ENCODE measurements at places on chromosomes 1 and 21.

- no peak for DNase-seq
Measured at GRCh38 chr1:193850745-193851144, 664.3 kb upstream of the B3GALT2 start.

DNA sequence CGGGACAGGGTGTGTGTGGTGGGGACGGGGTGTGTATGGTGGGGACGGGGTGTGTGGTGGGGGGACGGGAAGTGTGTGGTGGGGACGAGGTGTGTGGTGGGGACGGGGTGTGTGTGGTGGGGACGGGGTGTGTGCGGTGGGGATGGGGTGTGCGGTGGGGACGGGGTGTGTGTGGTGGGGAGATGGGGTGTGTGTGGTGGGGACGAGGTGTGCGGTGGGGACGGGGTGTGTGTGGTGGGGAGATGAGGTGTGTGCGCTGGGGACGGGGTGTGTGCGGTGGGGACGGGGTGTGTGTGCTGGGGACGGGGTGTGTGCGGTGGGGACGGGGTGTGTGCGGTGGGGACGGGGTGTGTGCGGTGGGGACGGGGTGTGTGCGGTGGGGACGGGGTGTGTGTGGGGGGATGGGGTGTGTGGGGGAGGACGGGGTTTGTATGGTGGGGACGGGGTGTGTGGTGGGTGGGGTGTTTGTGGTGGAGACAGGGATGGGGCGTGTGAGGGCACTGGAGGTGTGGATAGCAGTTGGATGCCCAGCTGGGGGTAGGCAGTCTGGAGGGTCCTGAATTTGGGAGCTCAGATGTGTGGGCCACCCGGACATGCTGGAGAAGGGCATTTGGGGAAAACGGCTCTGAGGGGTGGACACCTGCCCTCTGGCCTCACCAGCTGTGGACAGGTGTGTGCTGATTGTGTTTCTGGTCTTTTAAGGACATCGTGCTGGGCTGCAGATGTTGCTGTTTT lies 16.9 kb downstream of the IBA57 start:
- no peak for DNase-seq

- no peak for DNase-seq
Measured at GRCh38 chr1:147434921-147435320, 106.4 kb upstream of the BCL9 start.

GRCh38 chr1:43600033-43601020 lies 49.6 kb upstream of the KDM4A start:
- no peak for DNase-seq

DNA sequence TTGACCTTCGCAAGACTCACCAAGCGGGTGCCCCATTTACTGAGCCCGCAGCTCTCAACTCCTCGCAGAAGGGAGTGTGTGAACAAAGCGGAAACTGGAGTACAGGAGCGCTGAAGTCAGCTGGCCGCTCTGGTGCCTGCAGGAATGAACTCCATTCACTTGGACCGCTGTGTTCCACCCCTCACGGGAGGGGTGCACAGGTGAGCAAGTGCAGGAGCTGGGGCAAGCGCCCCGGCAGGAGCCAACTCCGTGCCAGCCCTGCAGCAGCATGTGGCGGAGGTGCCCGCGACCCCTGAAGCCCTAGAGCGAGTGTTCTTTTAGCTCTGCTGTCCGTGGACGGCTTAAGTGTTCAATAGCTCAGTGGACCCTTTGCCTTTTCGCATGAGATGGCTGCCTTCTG lies 471.6 kb upstream of the ADGRL4 start:
- no peak for DNase-seq

GRCh38 chr1:54764922-54765561 lies 719 bp upstream of the PARS2 start:
- no peak for DNase-seq

GRCh38 chr21:44084496-44085241 lies 22.5 kb upstream of the PWP2 start:
- no peak for DNase-seq

- no peak for DNase-seq
Measured at GRCh38 chr1:153790966-153791647, 15.9 kb downstream of the SLC27A3 start.

DNA sequence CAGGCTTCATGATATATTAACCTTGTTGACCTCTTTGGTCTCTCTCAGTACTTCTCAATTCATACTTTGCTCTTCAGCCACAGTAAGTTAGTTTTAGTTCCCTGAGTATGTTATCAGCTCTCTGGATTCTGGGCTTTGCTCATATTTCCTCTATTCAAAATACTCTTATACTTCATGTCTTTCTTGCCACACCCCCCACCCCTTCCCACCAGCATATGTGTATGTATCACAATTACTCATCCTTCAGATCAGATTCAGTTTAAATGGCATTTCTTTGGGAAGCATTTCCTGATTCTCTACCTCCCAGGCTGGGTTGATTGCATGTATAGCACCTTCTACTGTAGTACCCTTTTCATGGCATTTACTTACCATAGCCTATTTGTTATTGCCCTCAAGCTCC lies 28.3 kb downstream of the SLC30A7 start:
- no peak for DNase-seq

DNA sequence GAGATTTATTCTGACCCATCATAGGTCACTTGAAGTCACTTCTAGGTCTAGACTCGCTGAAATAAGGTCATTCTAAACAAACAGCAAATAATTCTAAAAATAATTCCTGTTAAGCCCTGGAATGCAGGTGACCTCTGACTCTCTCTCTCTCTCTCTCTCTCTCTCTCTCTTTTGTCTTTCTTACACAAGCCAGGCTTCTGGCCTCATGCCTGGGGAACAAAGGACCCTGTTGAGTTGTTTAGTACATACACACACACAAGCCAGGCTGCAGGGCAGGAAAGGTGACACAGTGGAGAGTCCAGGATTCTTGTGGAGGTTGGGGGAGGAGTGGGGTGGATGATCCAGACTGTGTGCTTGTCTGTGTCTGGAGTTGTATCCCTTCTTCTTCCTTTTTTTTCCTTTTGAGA lies 4.0 kb upstream of the MEX3A start:
- no peak for DNase-seq

GRCh38 chr1:199301472-199302217 lies 662.8 kb downstream of the PTPRC start:
- no peak for DNase-seq

- DNase-seq, result no peak
Measured at GRCh38 chr1:20237646-20238045, 51.3 kb upstream of the PLA2G2C start.

DNA sequence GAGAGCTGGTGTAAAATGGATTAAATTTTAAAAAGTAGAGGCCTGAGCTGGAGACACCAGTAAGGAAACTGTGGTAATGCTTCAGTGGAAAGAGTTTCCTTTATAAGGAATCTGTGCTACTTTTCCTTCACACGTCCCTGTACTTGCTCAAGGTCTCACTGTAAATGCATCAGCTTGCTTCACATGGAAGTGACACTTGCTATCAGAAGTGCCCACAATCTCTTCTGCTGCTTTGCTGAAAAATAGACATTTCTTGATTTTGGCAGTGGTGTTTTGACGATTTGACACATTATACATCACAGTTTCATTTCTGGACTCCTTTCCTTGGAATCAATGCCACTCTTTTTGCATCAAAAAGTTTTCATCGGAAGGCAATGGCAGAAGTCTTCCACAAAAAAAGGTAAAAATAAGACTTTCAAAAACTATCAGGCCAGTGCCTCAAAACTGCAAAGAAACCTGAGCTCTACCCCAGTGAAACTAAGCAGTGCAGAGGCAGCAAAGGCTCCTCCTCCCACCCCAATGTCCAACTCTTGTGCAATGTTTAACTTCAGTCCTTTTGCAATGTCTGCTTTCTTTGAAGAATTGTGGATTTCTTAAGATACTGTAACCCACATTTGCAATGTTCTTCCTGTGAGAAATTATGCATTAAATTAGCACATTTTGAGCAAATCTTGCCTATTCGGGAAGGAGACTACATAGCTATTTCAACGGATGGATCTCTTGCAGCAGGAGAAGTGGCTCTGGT lies 18.4 kb upstream of the TSPAN2 start:
- DNase-seq, result no peak

- DNase-seq, result no peak
Measured at GRCh38 chr1:219909476-219909875, 18.9 kb downstream of the SLC30A10 start.

- peak; percentile 79 for DNase-seq
Measured at GRCh38 chr1:1200876-1201810, 5.2 kb downstream of the TNFRSF18 start.

GRCh38 chr1:69567652-69568420 lies at the start of gene LRRC7:
TSS of gene LRRC7 (plus strand) at chr1:69567922. CDS start at chr1:69568640, 718 bp downstream.
- DNase-seq, result no peak

- DNase-seq, result no peak
Measured at GRCh38 chr1:17101261-17101660, 18.0 kb downstream of the PADI2 start.

- DNase-seq, result peak; percentile 30
Measured at GRCh38 chr21:38244885-38245869, 11.6 kb upstream of the KCNJ15 start.

DNA sequence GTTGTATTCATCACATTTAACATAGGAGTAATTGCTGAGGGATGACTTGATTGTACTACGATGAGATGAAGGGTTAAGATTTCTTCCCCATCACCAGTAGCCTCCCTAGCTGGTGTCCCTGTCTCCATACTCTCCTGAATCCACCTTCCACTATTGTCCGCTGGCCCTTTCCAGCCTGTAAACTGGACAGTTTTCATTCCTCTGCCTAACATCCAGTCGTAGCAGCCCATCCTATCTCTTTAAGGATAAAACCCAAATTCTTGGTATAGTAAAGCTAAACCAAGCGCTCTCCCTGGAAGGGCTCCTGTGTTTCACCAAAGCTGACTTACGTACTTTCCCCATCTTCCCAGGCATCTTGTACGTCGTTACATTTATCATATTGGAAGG lies 670 bp downstream of the COX20 start:
- no peak for DNase-seq

DNA sequence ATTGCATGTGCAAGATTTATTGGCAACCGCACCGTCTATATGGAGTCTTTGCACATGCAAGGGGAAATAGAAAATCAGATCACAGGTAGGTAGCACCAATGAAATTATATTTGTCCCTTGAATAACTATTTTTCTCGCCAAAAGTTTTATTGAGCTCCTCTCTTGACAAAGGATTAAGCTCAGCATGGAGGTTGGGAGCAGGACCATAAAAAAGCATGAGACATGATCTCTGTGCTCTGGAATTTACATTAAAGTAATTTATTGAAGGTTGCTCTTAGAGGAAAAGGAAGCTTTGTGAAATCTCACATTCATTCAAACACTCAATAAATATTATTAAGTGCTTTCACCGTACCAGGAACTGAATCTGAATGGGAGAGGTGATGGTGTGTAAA lies 66.0 kb upstream of the UBE2U start:
- no peak for DNase-seq

- DNase-seq, result no peak
Measured at GRCh38 chr1:151920149-151920548, 10.8 kb upstream of the THEM4 start.

GRCh38 chr1:24191860-24192259 lies 4.8 kb upstream of the IFNLR1 start:
- no peak for DNase-seq

- DNase-seq, result no peak
Measured at GRCh38 chr1:232570007-232570406, 59.9 kb downstream of the SIPA1L2 start.

GRCh38 chr1:25641931-25642573 lies 25.5 kb downstream of the MAN1C1 start:
- no peak for DNase-seq

DNA sequence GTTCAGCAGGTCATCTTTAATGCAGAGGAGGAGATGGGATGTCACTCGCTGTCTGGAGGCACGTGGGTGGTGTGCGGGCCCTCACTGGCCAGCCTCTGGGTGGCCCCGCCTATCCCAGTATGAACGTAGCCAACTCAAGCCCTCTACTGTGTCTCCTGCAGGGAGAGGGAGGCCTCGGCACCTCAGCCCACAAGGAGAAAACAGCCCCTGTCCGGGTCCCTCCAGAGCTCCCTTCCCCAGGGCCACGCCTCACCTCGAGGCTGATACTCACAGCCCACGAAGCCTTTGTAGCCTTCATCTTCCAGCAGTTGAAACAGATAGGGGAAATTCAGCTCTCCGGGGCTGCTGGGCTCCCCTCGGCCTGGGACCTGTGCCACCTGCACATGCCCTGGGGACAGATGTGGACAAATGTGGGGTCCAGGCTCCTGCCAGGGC lies 2.6 kb downstream of the HYI start:
- DNase-seq, result no peak

GRCh38 chr1:203152158-203153034 lies 23.2 kb downstream of the MYBPH start:
- DNase-seq, result no peak

GRCh38 chr1:91171898-91172297 lies 150.1 kb upstream of the ZNF644 start:
- no peak for DNase-seq

DNA sequence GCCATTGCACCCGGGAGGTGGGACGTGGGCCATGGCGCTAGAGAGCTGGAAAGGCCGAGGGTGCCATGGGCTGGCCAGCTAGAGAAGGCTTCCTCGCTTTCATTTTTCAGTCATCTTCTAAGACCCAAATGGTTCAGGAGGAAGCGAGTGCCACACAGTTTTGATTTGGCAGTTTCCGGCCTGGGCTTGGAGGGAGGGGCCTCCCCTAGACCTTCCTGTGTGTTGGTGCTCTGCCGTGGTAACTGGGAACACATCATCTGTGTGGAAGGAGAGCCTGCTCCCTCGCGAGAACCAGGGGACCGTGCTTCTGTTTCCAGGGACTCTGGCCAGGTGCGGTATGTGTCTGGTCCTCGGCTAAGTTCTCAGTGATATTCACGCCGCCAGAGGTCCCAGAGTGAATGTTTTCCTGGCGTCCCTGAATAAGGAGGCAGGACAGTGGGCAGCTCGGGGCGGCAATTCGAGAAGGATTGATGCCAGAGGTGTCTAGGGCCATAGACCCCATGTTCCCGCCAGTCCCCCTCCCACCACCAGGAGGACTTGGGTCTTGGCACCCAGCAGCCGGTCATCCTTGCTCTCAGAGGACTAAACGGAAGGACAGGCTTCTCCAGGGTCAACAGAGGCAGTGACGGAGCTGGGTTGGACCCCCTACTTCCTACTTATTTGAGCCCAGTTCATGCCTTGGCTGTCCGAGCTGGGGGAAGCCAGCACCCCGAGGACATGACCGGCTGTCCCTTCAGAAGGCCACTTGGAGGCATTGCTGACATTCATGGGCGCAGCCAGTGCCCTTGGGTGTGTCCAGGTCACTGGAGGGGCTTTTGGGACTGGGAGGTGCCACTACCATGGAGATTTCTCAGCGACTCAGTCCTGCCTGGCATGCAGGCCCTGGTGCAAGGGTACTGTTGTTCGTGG lies 2.7 kb upstream of the NPHP4 start:
- DNase-seq, result peak; percentile 47

DNA sequence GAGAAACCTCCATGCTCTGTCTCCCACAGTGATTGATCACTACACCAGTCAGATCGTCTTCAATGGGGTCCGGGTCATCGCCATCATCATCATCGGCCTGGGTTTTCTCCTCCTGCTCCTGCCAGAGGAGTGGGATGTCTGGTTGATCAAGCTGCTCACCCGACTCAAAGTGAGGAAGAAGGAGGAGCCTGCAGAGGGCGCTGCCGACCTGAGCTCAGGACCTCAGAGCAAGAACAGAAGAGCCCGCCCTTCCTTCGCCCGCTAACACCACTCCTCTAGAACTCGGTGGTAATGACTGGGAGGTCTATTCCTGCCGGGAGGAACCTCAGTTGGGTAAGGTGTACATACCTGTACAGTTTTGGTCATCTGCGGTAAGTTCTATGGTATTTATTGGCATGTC lies 50.3 kb upstream of the COA6 start:
- peak; percentile 44 for DNase-seq

GRCh38 chr1:107548276-107548675 lies 407.4 kb downstream of the NTNG1 start:
- DNase-seq, result no peak

- no peak for DNase-seq
Measured at GRCh38 chr1:157315544-157315943, 177.3 kb upstream of the ETV3 start.

- DNase-seq, result no peak
Measured at GRCh38 chr21:31502537-31503143, 156.9 kb upstream of the SOD1 start.

Data from activated T-cell treated with anti-CD3 and anti-CD28 coated beads for 1 hour (primary cell).